RWPE1 (cell line): ENCODE measurements at places on chromosomes 11 and 22.

DNA sequence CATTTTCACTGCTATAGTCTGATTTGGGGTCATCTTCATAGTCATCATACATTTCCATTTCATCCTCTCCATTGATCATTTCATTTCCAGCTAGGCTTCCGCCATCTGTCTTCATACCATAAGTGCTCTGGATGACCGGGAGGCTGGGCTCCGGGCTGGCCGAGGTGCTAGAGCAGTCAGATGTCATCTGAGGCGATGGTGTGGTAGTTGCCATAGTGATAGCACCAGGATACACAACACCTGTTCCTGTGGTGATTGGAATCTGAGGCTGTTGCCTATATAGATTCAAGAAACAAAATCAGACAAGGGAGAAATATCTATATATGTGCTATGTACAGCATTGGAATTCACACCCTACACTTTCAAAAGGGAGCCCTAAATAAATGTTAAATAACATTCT, 383.5 kb downstream of the SOX6 start:
- DNase-seq = no peak

DNA sequence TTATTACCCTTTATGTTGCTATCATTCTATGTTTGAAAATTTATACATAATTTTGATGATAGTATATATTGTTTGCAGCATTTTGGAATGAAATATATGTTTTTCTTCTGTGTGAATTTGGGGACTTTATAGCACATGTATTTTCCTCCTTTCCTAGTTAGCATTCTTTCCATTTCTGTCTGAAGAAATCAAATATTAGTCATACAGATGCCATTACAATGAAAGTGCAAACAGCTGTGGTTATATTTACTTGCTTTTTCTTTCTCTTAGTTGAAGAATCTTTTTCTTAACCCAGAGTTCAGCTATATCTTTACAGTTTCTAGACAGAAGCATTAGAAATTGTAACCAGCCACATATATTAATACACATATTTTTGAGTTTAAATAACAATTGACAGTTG, 753.1 kb upstream of the ARHGAP42 start:
- DNase-seq = no peak

- DNase-seq = no peak
Observed at GRCh38 chr11:62353841-62354240, 16.6 kb downstream of the ASRGL1 start.

DNA sequence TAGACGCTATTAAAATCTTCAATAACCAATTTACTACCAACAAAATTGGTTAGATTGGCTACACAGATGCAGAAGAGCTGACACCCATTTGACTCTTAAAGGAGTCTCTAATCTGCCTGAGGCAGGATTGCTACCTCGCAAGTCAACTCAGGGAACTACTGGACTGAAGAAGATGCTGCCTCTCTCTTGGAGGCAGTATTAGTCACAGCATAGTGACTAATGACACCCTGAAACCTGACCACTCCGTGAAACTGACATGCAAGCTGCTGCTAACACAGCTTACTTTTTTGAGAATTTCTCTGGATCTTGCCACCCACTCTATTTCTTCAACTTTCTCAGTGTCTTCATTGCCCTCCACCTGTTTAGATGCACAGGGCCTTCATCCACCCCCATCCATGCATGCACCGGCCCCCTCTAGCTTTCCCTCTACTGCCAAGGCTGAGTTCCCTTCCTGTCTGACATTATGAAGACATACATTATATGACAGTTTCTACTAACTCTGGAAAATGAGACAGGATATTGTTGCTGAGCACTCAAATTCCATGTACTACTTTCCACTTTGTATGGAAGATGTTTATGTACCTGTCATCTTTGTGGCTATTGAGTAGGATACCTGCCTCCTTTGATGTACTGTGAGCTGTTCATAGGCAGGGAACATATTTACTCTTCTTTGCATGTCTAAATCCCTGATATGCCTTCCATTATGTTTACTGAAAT, 183.2 kb downstream of the MSANTD4 start:
- DNase-seq = peak; percentile 18

- no peak for DNase-seq
Observed at GRCh38 chr11:104352036-104352435, 188.1 kb upstream of the PDGFD start.
